Mammary epithelial cell (primary cell): ENCODE measurements at places on chromosomes 3 and 15. TPM values are rescaled to one million over a fixed set of nuclear protein-coding genes. Genes with fewer than 3 reads are reported as not detected.

OR5K2 gene
- total RNA-seq: not detected

OXSR1 gene
- 48.3 TPM for total RNA-seq

GRCh38 chr15:25094519-25094918, 139.7 kb downstream of the SNRPN start:
- DNase-seq: no peak

DNA sequence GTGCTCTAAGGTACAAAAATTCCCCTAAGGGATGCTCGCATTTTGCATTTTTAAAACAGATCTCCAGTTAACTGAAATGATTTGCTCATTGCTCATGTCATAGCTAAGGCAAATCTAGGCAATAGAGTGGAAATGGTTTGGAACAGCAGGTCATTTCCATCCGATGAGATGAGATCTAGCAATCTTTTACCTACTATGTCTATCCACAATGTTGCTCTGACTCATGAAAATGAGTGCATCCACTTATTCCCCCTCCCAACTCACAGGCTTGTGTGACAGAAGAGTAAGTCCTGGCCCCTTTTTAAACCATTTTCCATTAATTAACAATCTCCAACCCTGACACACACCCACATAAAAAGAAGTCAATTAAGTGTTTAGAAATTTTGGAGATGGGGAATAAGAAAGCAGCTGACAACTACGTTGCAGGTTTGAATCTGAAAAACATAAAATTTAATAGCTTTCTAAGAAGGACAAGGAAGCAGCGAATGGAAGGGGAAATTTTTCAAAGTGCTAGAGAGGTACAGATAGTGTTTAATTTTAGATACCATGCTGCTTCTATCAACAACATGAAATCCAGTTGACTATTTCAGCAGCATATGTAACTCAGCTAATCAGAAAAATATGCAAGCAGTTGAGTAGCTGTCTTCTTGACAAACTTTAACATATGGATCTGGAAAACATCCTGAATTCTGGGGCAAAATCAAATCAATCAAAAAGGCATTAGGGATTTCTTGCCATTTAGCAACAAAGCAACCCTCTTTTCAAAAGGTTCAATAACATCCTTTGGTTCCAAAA, 112.0 kb downstream of the TMCO5A start:
- DNase-seq: no peak

DNA sequence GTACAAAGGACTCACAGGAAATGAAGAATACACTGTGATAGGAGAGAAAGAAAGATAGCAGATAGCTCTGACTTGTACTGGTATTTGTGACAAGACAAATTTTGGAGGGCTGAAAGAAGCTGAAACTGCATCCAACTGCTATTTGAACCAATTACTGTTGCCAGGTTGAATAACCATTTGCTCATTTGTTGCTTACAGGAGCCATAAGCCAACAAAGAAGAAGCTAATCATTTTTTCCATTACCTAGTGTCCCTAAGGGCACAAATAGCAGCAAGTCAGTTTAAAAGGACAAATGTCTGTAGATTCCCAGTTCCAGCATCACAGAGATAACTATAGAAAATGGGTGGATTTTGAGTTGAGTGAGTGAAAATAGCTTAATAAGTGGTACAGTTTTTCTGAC, 376.9 kb upstream of the ARPP21 start:
- DNase-seq: no peak

- DNase-seq: peak; percentile 22
These were observed 251.6 kb downstream of the RPLP1 start for GRCh38 chr15:69704229-69704628.

- no peak for DNase-seq
These were observed 20.5 kb downstream of the TRPM1 start for GRCh38 chr15:31081056-31081455.

DNA sequence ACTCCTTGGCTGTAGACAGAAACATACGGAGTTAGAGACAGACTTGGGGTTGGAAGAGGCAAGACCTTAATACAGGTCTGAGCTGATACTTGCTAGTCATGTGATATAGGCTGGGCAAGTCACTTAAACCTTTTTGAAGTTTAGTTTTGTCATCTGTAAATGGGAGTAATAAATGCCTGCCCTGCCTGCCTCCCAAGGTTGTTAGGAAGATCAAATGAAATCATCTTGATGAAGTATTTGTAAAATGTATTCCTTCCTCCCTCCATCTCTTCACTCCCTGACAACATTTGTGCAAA, 2.9 kb downstream of the PXK start:
- DNase-seq: no peak
